ENCODE measurements at places on chromosomes 7 and 10.

- DNase-seq: peak; percentile 54
Measured at GRCh38 chr10:70578371-70578947, 24.1 kb downstream of the PRF1 start.

DNA sequence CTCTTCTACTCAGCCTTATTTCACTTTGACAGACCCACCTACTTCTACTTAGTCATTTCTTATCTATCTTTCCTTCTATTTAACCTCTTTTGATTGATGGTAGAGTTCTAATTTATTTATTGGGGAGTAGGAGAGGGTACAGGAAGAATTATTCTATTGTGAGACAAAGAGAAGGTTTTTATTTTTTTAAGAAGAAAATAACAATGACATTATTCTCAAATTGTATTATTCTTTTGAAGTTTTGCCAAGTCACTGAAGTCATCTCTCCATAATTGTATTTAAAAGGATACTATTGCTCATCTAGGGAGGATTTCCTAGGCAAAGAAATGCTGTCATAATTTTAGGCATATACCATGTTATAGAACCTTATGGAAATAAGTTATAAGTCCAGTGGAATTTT lies 52.7 kb downstream of the ITGB8 start:
- no peak for DNase-seq

- no peak for DNase-seq
Measured at GRCh38 chr7:156445997-156446761, 194.4 kb upstream of the RNF32 start.

- no peak for DNase-seq
Measured at GRCh38 chr10:124220547-124220946, 127.1 kb upstream of the CHST15 start.

DNA sequence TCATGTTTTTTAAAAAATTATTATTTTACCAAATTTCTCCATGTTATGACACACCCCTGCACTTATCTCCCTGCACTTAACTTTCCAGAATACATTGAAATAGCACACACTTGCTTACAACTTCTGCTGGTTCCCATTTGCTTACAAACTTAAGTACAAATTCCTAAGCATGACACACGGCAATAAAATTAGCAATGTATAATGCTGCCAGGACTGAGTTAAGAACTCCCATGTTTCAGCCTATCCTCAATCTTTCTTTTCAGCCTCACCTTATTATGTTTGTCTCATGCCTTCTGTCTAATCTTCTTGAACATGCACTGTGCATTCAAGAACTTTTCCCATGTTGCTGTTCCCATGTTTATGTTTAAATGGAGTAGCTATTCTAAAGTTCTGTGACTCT lies 40.8 kb downstream of the PRPS1L1 start:
- no peak for DNase-seq

DNA sequence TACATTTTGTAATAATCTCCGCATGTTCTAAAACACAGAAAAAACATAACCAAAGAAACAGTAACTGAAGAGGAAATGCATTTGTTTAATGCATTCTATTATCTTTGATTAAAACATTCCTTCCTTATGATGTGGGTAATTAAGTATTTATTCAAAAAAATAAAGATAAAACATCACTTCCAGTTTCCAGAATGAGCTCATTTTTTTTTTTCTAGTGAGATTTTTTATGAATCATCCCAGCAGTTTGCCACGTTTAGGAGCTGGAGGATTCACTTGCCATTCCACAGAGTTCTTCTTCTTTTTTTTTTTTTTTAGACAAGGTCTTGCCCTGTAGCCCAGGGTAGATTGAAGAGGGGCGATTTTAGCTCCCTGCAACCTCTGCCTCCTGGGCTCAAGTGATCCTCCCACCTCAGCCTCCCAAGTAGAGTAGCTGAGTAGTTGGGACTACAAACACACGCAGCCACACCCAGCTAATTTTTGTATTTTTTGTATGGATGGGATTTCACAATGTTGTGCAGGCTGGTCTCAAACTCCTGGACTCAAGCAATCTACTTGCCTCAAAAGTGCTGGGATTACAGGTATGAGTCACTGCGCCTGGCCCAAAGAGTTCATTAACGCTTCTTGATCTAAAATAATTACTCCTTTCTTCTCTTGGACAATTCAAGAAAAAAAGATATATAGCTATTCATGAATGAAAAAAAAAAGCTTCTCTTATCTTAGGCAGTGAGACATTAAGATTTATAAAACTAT lies 177.3 kb downstream of the DKK1 start:
- DNase-seq: no peak

DNA sequence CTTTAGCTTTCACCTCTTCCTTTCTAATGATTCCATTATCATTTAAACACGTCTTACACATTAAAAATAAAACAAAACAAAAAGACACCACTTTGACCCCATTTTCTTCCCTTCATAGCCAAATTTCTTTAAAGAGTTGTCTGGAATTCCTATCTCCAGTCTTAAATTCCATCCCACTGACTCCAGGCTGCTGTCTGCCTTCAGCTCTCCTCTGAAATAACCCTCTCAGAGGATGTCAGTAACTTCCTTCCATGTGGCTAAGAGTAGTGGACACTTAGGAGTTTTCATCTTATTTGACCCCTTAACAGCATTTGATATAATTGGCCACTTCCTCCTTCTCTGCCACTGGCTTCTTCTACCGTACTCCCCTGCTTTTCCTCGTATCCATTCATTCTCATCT lies 69.6 kb upstream of the MKX start:
- no peak for DNase-seq

Data from stimulated activated CD8-positive, alpha-beta memory T cell treated with anti-CD3 and anti-CD28 coated beads, Interleukin-4, amount 100 ng/mL, for 4 hours (primary cell).